Chondrocyte (in vitro differentiated cells): ENCODE measurements at places on chromosomes 6 and 20. TPM values are rescaled to one million over a fixed set of nuclear protein-coding genes. Genes with fewer than 3 reads are reported as not detected.

Gene ZNF341
- 2.7 to 3.1 TPM (median 2.8 TPM) in 3 replicates for total RNA-seq

Gene DLL1
- 0.35 to 0.82 TPM (median 0.41 TPM) in 3 replicates for total RNA-seq

DNA sequence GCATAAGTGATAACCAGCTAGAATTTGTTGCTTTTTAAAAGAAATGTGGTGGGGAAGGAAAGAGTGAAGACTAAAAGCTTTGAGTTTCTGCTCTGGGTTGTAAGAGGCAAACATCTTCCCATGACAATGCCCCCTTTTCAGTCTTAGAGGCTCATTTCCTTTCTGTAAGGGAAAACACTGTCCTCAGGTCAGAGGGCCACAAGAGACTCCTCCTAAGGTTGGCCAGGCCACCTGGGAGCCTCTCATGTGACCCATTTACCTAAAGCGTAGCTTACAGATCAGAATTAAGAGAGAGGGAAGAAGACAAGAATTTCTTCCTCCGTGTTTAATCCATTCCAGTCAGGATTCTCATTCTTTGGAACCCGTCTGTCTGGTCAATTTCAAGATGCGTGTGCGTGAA, 220.4 kb upstream of the HEY2 start:
- no peak overlapping the region for H3K27ac ChIP-seq
- no peak for DNase-seq
- no peaks in the 10 kb centered on the region for H3K27me3 ChIP-seq
- no peak overlapping the region for H3K4me3 ChIP-seq
- no peaks in the 10 kb centered on the region for H3K36me3 ChIP-seq
- H3K4me1 ChIP-seq = peaks cover 49% of the 10 kb centered on the region

DNA sequence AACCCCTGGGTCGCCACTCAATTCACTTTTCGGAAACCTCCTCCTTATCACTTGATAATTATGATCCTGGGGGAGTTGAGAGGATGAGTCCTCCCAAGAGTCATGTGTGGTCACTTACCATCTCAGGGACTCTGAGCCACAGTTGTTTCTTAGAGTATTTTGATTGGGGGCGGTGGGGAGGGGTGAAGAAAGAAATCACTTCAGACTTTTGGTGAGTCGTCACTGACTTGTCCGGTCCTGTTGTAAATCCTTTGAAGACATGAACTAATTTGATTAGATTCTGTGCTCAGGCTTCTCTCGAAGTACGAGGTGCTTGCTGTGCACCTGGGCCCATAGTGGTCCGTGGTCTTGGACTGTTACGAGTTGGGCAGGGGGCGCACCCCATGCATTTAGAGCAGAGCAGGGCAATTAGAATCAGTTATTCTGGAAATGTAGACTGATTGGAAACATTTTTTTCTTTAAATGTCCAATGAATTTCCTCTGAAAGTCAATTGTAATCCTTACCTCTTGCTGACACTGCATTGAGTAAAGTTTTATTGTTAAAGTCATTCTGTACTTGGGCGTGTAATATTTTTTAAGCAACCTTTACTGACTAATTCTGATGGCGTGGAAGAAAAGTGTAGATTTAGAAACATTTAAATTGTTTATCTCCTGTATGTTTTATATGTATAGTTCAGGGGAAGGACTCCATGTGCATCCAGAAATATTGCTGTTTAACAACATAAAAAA, 173.4 kb downstream of the SLC16A10 start:
- H3K4me1 ChIP-seq = peaks cover 40% of the 10 kb centered on the region
- no peak for DNase-seq
- peak overlapping the region; percentile 75 for H3K4me3 ChIP-seq
- no peaks in the 10 kb centered on the region for H3K36me3 ChIP-seq
- H3K27me3 ChIP-seq = peaks cover 4% of the 10 kb centered on the region
- H3K27ac ChIP-seq = peak overlapping the region; percentile 54
